Stimulated activated naive CD8-positive, alpha-beta T cell treated with anti-CD3 and anti-CD28 coated beads, Interleukin-15, amount 100 ng/mL, for 72 hours (primary cell): ENCODE measurements at places on chromosomes 7 and 10.

DNA sequence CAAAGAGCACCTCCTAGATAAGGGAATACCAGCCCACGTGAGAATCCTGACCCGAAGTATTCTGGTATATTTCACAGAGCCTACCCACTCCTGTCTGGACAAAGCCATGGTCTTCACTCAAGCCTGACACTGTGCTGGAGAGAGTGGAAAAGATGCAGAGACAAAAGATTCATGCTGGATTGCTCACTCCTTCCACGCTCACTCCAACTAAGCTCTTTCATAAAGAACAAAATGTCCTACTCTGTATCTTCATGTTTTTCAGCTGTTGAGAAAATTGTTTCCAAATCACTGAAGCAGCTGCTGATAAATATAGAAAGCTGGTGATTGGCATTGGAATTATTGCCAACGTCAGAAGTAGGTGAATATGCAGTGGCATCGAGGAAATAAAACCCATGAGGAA, 106.0 kb downstream of the ABLIM1 start:
- no peak for DNase-seq

- DNase-seq: no peak
Observed at GRCh38 chr7:132625651-132626050, 49.4 kb upstream of the PLXNA4 start.

- DNase-seq: no peak
Observed at GRCh38 chr7:82704121-82704520, 260.5 kb upstream of the CACNA2D1 start.

- DNase-seq: no peak
Observed at GRCh38 chr10:1658658-1659057, 78.7 kb downstream of the ADARB2 start.

DNA sequence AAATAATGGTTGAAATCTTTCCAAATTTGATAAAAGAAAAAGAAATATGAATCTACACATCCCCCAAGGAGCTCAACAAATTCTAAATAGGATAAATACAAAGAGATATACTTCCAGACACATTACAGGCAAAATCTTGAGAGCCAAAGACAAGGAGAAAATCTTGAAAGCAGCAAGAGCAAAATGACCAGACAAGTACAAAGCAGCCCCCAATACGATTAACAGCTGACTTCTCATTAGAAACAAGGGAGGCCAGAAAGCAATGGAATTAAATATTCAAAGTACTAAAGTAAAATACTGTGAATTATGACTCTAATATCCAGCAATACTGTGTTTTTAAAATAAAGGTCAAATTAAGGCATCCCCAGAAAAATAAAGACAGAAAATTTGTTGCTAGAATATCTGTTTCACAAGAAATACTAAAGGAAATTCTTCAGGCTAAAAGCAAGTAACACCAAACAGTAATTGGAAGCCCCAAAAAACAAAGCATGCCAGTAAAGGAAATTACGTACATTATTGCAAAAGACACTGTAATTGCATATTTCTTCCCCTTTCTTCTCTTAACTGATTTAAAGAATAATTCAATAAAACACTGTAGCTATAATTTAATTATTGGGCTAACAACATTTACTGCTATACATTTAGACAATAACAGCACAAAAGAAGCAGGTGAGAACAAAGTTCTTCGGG, 36.4 kb downstream of the ZNF438 start:
- no peak for DNase-seq

- no peak for DNase-seq
Observed at GRCh38 chr10:73647875-73648651, 6.8 kb upstream of the MYOZ1 start.

GRCh38 chr10:132932461-132933307, 9.7 kb downstream of the CFAP46 start:
- no peak for DNase-seq

DNA sequence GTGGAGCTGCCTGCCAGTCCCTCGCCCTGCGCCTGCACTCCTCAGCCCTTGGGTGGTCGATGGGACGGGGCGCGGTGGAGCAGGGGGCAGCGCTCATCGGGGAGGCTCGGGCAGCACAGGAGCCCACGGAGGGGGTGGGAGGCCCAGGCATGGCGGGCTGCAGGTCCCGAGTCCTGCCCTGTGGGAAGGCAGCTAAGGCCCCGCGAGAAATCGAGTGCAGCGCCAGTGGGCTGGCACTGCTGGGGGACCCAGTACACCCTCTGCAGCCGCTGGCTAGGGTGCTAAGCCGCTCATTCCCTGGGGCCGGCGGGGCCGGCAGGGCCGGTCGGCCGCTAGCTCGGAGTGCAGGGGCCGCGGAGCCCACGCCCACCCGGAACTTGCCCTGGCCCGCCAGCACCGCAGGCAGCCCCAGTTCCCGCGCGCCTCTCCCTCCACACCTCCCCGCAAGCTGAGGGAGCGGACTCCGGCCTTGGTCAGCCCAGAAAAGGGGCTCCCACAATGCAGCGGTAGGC, 565.9 kb upstream of the NRG3 start:
- DNase-seq: no peak

- DNase-seq: no peak
Observed at GRCh38 chr10:932589-932988, 1.1 kb upstream of the LARP4B start.

DNA sequence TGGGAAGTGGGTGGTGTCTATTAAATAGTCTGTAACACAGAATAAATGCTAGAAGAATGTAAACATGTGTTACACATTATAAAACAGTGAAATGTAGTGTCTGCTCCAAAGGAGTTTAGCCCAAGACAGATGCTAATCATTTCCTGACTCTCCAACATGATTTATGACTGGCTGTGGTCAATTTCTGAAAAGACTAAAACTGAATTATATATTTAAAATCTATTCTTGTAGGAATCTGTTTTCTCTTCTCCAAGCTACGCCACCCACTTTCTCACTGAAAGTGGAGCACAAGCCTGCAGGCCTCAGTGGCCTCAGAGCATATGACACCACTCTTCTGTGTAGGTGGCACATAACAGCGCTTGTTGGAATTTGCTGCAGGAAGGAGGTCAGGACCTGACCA, 44.4 kb downstream of the CTTNBP2 start:
- DNase-seq: no peak

GRCh38 chr7:116710764-116711452, 38.9 kb downstream of the MET start:
- no peak for DNase-seq

- DNase-seq: no peak
Observed at GRCh38 chr10:306675-307185, 171.5 kb downstream of the ZMYND11 start.

DNA sequence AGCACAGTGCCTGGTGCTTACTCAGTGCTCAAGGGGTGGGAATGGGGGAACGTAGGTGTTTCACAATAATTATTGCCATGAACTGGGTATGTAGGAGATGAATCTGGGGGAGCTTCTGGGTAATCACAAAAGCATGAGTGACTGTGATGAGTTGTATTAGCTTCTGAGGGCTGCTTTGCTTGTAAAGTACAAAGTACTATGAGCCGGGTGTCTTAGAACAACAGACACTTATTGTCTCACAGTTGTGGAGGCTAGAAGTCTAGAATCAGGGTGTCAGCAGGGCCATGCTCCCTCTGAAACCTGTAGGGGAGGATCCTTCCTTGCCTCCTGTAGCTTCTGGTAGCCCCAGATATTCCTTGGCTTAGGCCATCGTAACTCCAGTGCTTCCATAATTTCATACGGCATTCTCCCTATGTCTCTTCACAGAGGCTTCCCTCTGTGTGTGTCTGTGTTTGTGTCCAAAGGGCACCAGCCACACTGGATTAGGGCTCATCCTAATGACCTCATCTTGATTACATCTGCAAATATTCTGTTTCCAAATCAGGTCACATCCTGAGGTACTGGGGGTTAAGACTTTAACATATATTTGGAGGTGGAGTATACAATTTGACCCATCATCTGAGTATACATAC, 84.8 kb upstream of the AGBL3 start:
- no peak for DNase-seq

DNA sequence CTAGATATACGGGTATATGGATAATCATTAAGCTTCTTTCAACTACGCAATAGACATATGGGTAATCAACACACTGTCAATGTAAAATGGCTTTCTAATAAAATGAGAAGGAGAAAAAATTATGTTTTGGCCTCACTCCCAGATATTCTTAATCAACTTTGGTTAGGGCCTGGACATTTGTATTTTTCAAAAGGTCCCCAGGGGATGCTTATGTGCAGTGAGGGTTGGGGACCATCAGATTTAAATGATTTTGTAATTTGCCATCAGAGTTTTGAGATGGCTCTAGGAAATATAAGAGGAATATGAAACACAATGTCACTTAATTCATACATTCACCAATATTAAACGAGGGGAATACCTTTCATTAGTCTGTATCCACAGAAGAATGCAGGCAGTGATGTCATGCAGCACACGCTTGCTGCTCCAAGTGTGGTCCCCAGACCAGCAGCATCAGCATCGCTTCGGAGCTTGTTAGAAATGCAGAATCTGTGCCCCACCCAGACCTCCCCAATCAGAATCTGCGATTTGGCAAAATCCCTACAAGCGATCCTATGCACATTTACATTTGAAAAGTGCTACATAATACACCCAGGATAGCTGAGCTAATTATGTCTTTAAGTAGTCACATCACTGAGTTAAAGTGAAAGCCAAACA, 75.1 kb downstream of the INHBA start:
- no peak for DNase-seq

DNA sequence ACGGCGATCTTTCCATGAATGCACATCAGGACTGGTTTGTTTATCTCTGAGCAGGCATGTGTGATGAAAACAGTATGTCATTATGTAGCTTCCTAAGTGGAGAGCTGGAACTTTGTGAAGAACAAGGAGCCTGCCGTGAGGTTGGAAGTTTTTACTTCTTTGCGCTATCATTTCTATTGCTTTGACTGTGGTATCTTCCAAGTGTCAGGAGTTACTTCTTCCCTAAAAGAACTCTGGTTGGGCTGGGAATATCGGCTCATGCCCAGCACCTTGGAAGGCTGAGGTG, 167.4 kb upstream of the AHR start:
- DNase-seq: no peak

- DNase-seq: no peak
Observed at GRCh38 chr10:24784061-24784460, 60.4 kb upstream of the ARHGAP21 start.

DNA sequence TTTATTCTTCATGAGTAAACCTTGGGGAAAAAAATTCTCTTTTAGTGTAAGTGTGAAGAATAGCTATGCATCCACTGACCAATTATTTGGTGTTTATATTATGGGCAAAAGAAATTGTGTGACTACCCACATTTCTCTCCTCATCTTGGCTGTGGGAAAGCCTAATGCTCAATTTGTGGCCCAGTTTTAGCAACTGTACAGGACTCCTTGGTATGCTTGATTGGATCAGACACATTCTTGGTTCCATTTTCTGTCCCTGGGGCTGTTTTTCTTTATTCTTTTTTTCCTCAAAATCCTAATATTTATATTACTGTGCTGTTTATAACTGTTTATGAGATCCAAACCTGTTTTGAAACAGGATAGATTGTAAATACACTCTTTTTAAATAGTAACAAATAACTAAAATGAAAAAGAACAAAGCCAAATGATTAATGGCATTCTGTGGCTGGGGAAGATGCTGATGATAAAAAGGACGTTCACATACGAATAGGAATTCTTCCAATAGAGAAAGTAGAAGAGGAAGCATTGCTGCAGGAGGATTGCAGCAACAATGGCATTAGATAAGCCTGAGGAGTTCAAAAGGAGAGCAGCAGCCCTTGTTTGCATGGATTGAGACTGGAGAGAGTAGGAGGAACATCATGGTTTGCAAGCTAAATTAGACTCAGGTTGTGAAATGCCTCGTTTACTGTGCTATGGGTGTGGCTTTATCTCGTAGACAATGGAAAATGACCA, 580.5 kb downstream of the INHBA start:
- no peak for DNase-seq

- no peak for DNase-seq
Observed at GRCh38 chr10:26759008-26759407, 61.5 kb downstream of the PDSS1 start.

GRCh38 chr10:111600772-111601171, 523.9 kb downstream of the ADRA2A start:
- DNase-seq: no peak

DNA sequence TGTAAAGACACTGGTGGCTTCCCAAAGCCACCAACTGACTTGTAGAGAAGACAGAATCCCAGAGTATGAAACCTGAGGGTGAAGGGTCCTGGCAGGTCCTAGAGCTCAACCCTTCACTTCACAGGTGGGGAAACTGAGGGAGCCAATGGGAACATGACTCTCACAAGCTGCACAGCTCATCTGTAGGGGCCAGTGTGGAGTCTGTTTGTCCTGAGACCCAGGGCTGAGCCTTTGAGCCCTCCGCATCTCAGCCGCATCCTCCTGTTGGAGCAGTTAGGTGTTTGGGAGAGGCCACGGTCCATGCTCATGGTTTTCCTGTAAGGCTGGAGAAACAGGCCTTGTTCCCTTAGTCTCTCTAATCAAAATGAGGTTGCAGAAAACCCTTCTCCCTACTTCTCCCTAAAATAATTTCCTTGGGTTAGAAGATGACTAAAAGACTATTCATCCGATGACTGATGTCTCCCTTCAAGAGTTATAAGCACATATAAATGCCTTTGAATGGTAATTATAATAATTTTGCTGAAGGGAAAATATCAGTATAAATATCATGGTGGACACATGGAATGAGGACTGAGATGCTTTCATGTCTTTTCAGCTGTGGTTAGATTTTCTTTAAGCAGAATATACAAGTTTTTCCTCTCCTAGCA, 10.3 kb downstream of the HTRA1 start:
- no peak for DNase-seq

DNA sequence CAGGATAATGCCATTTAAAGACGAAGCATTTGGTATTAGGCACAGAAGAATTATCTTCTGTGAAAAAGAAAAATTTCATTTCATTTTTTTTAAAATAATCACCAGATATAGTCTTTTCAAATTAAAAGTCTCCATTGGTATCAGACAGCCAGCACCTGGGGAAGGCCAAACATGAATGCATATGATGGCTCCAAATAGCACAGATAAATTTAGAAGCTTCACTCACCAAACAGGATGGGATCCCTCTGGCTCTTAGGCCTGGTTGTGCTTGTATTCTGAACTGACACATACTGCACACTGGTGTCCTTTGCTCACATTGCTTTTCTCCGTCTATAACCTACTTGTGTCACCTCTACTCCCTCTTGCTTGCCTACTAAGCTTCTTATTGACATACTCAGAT, 169.5 kb upstream of the CHRM2 start:
- no peak for DNase-seq
